Cardiac ventricle fibroblast (primary cell): ENCODE measurements at places on chromosomes 2 and 18. TPM values are rescaled to one million over a fixed set of nuclear protein-coding genes. Genes with fewer than 3 reads are reported as not detected.

The NEU4 gene
- not detected in 2 replicates for total RNA-seq

The EFEMP1 gene
- 6,372 and 7,140 TPM in 2 replicates for total RNA-seq

The M1AP gene
- 0.06 TPM in 1 of 2 replicates, not detected in the other for total RNA-seq

The PDE11A gene
- not detected in 2 replicates for total RNA-seq

The BIN1 gene
- total RNA-seq, result 45.4 and 46.8 TPM in 2 replicates

The SPDYA gene
- total RNA-seq, result 0.10 and 0.62 TPM in 2 replicates

The FOXI3 gene
- total RNA-seq, result not detected in 2 replicates

The AFF3 gene
- total RNA-seq, result 0.05 and 0.19 TPM in 2 replicates
